Retina (tissue), 1 donor: ENCODE measurements at places on chromosomes 3 and 15.

GRCh38 chr15:65132878-65133547, 595 bp downstream of the PDCD7 start:
- peak; percentile 77 for DNase-seq

DNA sequence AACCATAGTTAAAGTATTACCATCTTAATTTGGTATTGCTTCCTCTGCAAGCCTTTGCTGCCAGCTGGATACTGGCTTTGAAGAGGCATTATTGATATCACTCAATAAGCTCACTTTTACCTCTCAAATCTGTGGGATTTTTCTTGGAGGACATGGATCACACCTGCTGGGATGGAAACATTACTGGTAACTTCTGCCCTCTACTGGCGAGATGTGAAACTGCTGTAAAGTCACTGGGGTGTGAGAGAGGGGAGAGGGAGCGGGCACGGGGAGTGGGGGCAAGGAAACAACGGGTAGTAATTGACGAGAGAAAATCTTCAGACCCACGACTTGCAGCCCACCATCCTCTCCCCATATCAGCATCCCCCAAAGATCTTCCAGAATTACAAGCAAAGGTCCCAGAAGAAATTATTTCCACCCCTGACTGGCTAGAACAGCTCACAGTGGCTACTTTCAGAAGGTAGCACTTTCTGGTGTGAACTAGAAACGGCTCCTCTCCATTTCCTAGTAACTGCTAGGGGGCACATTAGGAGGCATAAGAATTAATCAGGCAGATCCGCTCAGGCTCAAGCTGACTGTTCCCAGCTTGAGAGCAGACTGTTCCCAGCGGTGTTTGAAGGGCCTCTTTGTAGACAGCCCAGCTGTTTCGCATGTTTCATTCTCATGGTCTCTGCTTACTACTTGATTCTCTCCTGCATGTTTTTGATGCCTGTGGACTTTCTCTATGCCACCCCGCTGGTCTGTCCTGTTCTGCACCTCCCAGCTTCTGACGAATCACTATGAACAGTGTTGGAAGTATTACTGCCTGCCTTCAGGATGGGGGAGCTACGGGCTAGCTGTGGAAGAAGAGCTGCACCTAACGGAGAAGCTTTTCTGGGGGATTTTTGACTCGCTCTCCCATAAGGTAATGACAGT, 230.4 kb upstream of the CHRM5 start:
- peak; percentile 63 for DNase-seq

- DNase-seq = no peak
Observed at GRCh38 chr15:67003586-67003985, 61.8 kb upstream of the SMAD3 start.

DNA sequence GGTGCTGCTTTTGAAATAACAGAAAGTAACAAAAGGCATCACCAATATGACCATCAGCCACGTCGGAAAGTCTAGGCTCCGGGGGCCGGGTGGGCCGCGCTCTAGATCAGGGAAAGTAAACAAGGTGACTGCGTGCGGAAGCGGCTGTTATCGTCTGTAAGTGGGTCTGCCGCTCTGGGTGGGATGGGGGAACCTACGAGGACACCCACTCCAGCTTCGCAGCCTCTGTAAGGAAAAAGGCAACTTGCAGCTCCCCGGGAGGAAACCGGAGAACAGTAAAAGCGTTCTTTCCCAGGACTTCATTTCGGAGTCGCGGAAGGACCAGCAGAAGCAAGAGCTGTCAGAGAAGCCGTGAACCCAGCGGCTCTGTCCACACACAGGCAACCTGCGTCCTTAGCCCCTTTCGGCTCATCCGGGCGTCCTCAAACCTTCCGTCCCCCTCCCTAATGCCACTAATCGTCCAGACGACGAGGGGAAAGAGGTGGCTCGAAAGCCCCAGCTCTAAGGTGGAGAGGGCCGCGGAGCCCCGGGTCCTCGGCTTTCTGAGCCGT, 461 bp downstream of the XRN1 start:
- DNase-seq = no peak

- no peak for DNase-seq
Observed at GRCh38 chr15:89784686-89784960, 8.5 kb downstream of the MESP2 start.

GRCh38 chr15:100508641-100509300, 20.0 kb downstream of the CERS3 start:
- DNase-seq = no peak

DNA sequence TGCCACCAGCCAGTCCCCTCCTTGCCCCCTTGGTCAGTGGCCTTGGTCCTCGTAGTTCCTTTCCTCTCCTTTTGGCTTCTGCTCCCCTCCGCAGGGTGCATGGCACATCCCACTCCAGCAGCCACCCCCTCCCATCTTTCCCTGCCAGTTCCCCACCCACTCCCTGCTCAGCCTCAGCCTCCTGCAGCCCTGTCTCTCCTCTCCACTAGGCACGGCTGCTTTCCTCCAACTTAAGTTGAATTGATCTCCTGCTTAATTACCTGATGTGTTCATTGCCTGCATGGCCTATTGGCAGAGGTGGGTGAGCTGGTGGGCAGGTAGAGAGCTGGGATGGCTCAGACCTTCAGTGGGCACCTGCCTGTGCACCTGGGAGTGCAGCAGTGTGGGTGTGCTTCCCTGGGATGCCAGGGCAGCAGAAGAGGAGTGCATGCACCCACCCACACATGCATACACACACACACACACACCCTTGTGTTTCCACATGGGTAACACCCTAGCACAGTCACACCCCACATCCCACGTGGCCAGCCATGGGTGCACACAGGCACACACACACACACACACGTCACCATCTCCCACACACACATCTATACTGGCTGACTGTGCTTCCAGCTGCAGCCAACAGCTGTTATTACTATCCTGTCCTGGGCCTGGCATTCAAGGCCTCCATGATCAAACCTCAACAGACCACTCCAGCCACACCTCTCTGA, 30.9 kb downstream of the C3orf18 start:
- no peak for DNase-seq

- no peak for DNase-seq
Observed at GRCh38 chr3:82814660-82815059, 1053.2 kb upstream of the GBE1 start.

GRCh38 chr15:29849716-29850115, 27.4 kb upstream of the TJP1 start:
- no peak for DNase-seq

GRCh38 chr3:70608434-70608833, 296.0 kb upstream of the MDFIC2 start:
- DNase-seq = no peak

GRCh38 chr3:125148836-125149235, 63.7 kb downstream of the SLC12A8 start:
- no peak for DNase-seq

DNA sequence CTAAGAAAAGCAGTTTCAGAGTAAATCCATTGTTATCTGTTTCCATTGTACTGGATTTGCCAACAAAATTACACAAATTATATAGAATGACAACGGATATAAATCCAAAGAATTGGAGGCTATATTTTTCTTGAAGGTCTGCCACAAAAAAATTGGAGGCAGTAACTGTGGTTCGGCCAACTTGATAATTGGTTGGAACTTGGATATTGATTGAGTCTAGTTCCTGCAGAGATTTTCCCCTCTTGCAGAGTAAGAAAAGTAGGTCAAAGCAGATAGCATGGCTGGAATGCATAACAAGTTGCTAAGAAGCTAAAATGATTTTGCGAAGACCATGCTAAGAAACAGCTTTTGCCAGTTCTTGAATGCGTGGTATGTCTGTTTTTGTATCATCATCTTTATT, 269.6 kb upstream of the CFAP20DC start:
- DNase-seq = no peak

GRCh38 chr3:33181229-33181628, 37.4 kb downstream of the SUSD5 start:
- no peak for DNase-seq

GRCh38 chr3:24725514-24726255, 231.0 kb upstream of the THRB start:
- DNase-seq = no peak

GRCh38 chr3:166634091-166634746, 745.9 kb downstream of the ZBBX start:
- no peak for DNase-seq

GRCh38 chr3:58072052-58072762, 64.0 kb downstream of the FLNB start:
- DNase-seq = no peak

GRCh38 chr15:72866182-72866581, 82.6 kb upstream of the ADPGK start:
- DNase-seq = no peak

GRCh38 chr3:172190980-172191379, 151.6 kb downstream of the FNDC3B start:
- DNase-seq = no peak

GRCh38 chr3:122646146-122646988, 34.3 kb upstream of the PARP14 start:
- DNase-seq = no peak

- DNase-seq = no peak
Observed at GRCh38 chr15:41417418-41418195, 712 bp downstream of the RTF1 start.

GRCh38 chr15:78093242-78094020, 1.1 kb downstream of the SH2D7 start:
- DNase-seq = no peak

DNA sequence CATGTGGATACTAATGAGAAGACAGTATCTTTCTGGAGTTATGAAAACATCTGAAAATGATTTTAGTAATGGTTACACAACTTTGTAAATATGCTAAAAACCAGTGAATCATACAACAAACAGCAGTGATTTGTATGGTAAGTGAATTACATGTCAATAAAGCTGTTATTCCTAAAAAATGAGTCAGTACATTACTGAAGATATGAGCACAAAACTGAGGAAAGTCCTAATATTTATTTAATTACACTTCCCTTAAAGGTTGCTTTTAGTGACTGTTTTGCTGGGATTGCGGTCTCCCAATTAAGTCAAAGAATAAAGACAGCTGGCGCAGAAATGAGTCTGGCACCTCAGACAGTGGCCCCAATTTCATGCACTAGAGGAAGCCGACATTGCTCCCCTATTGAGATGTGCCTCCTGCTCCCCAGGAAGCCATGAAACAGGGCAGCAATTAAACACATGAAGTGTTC, 50.9 kb upstream of the FSIP1 start:
- peak; percentile 39 for DNase-seq

DNA sequence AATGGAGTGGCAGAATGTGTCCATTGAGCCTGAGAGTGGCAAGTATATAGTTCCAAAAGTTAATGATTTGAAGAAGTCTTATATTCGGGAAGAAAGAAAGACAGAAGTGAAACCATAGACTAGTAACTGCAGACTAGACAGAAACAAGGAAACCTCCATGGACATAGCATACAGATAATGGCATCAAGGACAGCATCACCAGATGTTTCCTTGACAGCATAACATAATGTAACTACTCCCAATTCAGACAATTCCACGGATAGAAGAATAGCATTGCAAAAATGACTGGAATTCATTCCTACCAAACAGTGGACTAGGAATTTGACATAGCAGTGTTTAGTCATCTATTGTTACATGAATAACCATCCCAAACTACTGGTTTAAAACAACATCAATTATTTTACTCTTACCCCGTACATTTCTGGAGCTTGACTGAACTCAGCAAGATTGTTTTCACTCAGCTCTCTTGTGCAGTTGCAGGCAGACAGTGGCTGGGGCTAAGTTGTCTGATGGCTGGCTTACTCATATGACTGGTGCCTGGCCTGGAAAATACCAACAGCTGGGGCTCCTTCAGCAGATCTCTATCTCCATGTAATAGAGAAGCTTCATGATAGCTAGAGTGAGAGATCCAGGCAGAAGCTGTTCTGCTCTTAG, 109.7 kb upstream of the GADL1 start:
- no peak for DNase-seq

DNA sequence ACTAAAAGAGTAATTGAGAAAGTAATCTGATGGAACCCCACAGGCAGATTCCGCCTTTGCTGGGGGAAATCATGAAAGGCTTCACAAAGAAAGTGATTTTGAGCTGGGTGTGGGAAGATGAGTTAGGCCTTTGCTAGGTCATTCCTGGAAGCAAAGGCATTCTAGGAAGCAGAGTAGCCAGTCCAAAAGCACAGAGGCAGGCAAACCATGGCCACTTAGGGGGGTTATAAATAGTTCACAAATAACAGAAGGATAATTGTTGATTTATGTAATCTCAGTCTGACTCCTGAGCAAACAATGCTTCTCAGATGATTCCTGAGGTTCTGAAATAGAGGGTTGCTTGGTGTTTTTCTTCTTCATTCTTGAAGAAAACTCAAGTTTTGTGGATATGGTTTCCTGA, 576.3 kb downstream of the NTRK3 start:
- DNase-seq = no peak
